ENCODE measurements at places on chromosomes 7 and 10.

DNA sequence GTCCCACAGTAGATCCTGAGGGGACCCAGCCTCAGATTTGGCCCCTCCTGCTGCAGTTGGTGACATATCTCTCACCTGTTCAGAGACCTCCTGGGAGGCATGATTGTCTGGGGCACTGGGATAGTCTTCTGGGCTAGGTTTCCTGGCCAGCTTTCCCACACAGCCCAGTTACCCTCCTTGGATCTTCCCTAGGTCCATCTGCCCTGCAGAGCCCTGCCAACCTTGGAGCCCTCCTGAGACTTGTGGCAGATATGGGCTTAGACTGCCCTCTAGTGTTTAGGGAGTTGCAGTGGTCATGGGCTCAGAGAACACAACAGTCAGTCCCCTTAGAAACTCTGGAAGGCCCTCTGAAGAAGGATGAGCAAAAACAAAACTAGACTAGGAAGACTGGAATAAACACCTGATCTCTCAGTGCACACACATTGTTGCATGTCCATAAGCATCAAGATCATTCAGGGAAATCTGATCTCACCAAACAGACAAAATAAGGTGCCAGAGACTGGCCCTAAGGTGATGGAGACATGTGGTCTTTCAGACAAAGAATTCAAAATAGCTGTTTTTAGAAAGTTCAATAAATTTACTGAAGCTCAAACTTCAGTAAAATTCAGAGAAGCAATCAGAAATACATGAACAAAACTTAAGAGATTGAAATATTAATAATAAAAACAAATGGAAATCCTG lies 324.6 kb downstream of the ATRNL1 start:
- no peak for DNase-seq

GRCh38 chr7:108535257-108535656 lies 9.3 kb upstream of the PNPLA8 start:
- DNase-seq: no peak

GRCh38 chr10:5656737-5657579 lies 9.4 kb downstream of the ASB13 start:
- no peak for DNase-seq

DNA sequence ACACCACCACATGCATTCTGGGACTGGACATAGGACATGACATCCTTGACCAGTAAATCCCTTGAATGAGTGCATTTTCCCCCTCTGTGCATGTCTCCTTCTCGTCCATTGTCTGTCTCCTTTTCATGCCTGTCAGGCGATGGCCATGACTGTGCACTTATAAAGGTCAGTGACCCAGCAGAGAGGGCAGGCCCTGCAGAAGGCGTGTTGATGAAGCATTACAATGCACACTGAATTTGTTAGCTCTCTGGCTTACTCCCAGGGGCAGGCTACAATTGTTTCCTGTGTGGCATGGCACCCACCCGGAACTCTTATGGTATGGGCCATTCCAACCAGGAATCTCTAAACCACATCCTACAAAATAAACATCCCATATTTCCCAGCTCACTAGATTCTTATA lies 71.1 kb downstream of the SAMD9 start:
- no peak for DNase-seq

DNA sequence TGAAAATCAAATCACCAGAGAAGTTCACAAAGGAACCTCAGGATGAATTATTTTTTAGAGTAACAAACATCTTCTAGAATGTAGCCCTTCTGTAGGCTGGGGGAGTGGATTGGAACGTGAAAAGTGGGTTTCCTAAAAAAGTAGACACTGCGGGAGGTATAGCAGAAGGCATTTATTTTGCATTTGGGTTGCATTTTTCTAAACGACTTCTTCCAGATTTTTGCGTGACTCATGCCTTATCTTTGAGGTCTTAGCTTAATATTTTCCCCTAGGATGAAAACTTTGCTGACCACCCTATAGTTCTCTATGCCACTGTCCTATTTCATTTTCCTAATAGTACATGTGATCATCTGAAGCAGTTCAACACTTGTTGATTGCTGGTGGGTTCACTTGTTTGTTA lies 112.7 kb upstream of the JCAD start:
- DNase-seq: no peak

DNA sequence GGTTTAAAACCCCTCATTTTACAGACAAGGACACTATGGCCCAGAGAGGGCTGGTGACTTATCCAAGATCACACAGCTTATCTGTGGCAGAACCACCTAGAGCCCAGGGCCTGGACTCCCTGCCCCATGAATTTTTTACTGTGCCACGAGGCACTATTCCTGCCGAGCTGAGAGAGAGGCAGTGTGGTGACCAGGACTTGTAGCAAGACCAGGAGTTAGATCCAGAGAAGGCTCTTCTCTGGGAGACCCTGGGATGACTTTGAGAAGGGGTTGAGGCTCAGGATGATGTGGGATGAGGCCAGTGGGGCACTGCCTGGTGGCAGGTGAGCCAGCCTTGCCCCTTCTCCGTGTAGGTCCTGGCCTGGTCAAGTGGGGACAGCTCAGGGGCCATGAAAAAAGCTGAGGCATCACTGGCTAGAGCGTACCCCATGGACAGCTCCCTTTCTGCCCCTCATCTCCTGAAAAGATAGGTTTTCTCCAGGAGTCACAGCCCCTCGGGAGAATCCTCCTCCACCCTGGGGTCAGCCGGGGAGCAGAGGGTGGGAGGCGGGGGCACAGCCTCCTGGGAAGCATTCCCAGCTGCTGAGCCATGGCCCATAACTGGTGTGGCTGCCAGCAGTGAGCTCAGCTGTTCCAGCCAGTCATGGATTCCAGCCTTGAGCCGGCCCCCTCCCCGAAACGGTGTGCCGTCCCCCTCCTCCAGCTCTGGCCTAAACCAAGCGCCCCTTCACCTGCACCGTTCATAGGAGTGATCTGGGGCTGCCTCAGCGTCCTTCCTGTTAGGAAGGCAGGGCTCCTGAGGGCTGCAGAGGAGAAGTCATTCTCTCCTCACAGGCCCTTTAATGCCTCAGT lies 5.8 kb downstream of the FLNC start:
- no peak for DNase-seq

DNA sequence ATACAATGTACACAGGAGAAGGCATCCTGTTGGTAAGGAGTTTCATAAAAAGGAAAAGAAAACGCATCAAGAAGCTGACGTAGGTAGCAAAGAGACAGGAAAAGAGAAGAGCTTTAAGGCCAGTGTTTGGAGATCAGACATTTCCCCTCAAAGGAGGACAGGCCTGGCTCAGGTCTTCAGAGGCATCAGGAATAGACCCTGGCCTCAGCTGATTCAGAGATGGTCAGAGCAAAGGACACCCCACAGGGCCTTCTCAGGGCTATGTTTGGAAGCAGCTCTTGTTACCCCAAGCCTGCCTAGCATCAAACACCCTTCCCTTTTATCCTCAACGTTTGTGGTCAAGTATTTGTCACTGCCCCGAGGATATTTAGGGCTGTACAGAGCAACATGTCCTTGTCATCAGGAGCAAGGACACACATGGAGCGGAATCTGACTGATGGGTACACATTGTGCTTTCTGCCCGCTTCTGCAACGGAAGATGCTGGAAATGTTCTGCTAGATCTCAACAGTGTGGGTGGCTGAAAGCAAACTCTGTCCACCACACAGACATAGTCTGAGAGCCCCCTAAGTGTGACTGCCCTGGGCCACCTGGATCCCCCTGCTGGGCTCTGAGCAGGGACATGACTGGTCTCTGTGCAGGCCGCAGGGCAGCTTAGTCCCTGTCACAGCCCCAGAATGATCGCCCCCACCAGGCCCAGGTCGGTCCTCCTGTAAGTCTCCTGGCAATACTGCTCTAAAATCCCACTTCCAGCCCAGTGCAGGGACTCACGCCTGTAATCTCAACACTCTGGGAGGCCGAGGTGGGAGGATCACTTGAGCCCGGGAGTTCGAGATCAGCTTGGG lies 1.0 kb upstream of the ZDHHC4 start:
- DNase-seq: no peak

DNA sequence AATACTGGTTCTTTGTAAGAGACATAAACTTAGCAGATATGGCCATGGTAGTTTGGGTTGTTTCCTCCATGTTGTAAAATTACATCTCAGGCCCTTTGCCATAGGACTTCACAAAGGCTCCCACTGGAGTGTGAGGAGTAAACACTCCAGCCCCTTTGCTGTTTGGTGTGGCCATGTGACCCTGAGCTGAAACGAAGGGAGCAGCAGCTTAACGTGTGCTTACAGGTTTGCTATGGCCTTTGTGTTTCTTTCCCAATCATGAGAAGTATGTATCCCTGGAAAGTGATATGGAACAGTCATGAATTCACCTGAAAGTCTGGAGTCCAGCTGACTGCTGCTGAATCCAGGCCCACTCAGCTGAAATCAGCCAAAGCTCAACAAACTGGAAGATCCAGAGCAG lies 23.8 kb upstream of the SFTPA1 start:
- DNase-seq: no peak

DNA sequence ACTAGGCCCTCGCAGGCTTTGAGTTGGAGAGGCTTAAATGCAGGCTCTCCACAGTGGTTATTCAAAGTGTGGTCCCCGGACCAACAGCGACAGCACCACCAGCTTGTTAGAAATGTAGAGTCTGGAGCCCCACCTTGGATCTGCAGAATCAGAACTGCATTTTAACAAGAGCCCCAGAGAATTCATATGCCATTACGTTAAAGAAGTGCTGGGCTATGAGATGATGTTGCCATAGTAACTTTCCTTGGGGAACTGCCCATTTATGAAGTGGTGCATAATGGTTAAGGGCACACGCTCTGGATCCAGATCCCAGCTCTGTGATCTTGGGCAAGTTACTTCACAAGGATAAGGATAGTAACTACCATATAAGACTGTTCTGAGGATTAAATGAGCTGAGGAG lies 48.9 kb downstream of the ZCCHC24 start:
- DNase-seq: no peak

GRCh38 chr10:6053816-6054631 lies 8.1 kb downstream of the IL2RA start:
- no peak for DNase-seq

DNA sequence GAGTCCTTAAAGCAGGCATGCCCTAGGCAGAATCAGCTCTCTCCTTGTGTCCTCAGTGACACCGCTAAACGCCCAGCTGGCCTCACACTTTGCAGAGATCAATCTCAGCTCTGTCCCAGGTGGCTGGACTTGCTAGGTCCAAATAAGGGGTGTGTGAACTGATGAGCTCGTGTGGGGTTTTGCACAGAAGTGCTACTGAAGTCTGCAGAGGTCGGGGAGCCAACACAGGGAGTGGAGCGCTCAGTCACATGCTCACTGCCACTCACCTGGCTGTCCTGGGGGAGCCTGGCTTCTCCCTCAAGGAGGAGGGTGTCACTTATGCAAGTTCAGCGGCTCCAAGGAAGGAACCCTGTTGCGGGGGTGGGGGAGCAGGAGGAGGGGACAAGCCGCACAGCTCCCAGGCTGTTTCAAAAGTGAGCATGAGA lies 2.0 kb downstream of the ELN start:
- no peak for DNase-seq

DNA sequence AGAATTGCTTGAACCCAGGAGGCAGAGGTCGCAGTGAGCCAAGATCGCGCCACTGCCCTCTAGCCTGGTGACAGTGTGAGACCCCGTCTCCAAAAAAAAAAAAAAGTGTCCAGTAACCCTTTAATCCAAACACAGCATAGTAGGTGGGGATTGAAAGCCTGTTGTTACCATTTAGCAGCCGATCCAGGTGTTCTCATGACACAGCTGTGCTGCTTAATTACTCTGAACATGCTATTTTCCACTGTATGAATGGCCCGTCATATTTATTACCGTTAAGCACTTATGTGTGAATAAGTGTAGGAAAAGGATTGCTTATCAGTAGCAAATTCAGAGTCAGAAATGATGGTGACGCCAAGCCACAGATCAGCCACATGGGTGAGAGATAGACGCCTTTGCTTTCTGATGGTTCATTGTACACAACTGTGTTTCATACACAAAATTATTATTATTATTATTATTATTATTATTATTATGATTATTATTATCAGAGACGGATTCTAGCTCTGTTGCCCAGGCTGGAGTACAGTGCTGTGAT lies 11.6 kb upstream of the ORAI2 start:
- DNase-seq: no peak

- no peak for DNase-seq
Observed at GRCh38 chr7:90877201-90877600, 281.1 kb downstream of the CDK14 start.

GRCh38 chr10:79129361-79129997 lies 60.7 kb downstream of the ZMIZ1 start:
- no peak for DNase-seq

DNA sequence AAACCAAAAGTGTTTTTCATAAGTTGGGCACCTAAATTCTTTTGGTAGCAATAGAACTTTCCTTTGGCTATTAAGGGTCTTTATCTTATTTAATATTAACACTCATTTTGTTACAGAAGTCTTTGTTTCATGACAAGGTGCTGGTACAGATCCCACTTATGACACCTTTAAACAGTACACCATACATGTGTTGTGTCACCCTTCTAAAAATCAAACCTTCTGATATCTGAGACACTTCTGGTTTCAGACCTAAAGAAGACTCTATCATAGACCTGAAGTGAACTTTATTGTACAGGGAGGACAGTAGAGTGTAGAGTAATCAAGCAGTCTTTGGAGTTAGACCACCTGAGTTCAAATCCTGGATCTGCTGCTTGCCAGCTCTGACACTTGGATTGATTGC lies 5.8 kb upstream of the USP6NL start:
- no peak for DNase-seq

DNA sequence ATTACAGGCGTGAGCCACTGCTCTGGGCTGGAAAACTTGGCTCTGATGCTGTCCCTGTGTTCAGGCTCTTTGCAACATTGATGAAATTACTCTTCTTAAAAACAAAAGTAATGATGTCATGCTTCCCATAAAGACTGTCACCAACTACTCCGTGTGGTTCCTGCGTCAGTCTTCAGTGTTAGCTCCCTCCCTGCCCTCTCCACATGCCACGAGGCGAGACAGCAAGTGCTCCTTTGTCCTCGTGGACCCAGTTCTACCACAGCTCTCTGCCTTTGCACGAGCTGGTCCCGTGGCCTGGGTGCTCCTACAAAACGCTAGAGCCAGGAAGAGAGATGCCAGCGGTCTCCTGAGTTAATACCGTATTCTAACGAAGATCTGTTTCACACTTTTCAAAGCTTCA lies 194.5 kb downstream of the SDK1 start:
- DNase-seq: no peak

GRCh38 chr7:120979765-120980499 lies 8.6 kb upstream of the CPED1 start:
- DNase-seq: no peak

GRCh38 chr7:110988890-110989501 lies 101.9 kb upstream of the LRRN3 start:
- DNase-seq: no peak

Data from activated CD8-positive, alpha-beta memory T cell treated with anti-CD3 and anti-CD28 coated beads for 4 hours (primary cell).